ENCODE measurements at places on chromosomes 4 and X.

- no peak for DNase-seq
These were observed 33.8 kb downstream of the CRLF2 start for GRCh38 chrX:1178580-1179057.

DNA sequence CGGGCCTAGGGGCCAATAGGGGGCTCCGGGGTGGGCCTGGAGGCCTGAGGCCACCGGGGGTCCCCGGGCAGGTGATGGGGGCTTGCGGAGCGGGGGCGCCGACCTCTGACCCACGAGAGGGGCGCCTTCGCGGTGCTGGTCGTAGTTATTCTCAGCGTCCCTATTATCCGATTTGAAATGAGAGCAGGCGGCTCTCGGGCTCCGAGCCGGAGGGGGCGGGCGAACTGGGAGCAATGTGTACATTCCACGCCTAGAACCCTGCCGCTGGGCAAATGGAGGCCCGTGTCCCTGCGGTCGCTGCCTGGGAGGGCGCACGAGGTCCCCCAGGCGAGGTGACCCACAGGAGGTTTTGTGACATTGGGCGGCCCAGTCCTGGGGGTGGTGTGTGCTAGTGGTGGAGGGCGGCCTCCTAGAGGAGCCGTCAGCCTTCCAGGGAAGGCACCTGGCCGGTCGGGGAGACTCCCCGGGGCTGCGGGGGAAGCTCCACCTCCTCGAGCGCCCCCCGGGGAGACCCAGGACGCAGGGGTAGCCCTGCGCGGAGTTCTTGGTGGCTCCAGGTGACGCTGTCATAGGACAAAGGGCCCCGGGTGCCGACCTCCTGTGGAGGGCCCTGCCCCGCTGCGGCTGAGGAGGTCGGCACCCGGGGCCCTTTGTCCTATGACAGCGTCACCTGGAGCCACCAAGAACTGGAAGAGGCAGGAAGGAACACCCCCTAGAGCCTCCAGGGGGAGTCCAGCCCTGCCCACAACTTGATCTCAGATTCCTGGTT, 102.6 kb upstream of the PRKX start:
- no peak for DNase-seq

DNA sequence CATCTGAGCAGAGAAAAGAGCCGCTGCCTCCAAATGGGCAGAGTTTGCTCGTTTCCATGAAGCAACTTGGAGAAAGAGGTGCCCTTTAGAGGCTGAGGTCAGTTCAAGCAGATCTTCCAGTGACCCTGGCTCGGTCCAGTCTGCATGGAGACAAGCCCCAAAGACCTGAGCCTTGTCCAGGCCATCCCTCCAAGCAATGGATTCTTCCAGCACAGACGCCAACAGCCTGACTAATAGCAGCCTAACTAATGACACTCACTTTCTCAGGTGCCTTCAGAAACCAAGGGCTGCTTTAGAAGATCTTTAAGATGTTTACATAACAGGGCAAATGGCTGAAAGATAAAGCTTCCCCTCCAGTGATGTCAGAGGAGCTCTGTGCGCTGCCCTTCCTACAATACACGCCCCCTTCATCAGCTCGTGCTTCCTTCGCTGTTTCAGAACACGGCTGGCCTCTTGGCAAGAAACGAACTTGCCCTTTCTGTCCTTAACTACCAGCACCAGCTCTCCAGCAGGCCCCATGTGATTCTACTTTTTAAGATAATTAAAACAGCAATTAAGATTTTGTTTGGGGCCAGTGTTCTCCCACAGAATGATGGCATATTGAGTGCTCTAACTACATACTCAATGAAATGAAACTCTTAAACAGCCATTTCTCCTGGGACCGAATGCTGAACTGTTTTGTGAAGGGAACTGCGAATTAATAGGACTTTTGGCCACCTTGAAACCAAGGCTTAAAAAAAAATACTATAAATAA, 119.0 kb downstream of the GPR143 start:
- no peak for DNase-seq

GRCh38 chr4:95651891-95652290, 103.1 kb upstream of the UNC5C start:
- no peak for DNase-seq

DNA sequence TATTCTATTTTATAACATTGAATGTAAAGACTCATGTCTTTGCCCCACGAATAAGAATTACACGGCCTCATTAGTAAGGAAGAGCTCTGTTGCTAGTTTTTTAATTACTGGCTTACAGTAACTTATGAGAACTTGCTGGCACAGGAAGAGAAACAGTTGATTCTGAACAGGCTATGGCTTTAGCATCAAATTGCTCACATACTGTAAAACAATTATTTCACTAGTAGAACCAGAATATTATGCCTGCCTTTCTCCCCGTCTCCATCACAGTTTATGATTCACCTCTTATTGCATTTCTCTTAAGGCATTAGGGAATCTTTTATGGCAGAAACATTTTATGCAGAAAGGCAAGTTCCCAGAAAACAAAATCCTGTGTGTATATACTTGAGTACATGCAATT, 126.1 kb downstream of the SPRY1 start:
- no peak for DNase-seq

DNA sequence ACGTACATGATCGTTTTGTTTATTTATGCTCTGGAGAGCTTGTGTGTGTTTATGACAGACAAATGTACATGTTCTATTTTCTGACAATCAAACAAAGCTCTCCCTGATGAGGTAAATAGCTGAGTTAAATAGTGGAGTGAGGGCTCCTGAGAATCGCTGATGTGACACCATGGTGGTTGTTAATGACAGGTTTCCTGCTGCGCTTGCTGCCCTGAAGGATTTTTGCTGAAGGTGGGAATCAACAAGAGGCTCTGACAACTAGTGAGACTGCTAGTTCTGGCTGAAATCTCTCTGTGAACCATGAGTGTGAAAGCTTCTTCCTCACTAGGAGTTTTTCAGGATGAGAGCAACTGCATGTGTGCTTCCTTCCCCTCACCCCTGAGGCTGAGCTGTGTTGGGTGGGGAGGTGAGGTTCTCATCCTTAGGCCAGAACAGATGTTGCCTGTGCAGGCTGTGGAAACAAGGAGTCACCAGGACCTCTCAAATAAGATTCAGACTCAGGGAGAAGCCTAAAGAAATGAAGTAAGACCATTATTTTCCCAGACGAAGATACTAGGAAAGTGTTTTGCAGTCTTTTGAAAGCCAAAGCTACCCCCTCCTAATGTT, 173.4 kb upstream of the JADE1 start:
- DNase-seq = no peak

GRCh38 chrX:10111364-10112148, 45.2 kb upstream of the CLCN4 start:
- no peak for DNase-seq

- no peak for DNase-seq
These were observed 1.7 kb downstream of the EIF1AX start for GRCh38 chrX:20139966-20140365.

- DNase-seq = no peak
These were observed 620 bp downstream of the IL9R start for GRCh38 chrX:155998116-155998515.

- no peak for DNase-seq
These were observed 9.8 kb upstream of the ACOT9 start for GRCh38 chrX:23752740-23753415.

DNA sequence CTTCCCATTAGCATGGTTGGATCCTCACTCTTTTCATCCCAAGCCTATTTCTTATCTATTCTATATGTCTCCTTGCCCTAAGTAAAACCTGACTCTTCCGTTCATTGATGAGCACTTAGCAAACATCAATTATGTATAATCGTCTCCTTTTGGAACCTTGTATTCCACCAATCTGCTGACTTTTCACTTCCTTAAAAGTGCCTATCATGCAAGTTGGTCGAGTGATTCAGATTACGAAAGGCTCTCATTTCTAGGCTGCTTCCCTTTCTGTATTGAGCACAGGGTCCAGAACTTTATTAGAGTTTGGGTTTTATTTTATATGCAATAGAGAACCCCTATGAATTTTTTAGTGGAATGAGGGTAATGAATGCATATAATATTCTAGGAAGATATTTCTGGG, 27.1 kb upstream of the ALB start:
- DNase-seq = no peak
